ENCODE measurements at places on chromosomes 6 and 20.

GRCh38 chr6:63458480-63459115 is 113.7 kb upstream of the LOC128125822 start:
- no peak for DNase-seq

- DNase-seq: no peak
These were observed 2.9 kb upstream of the SOD2 start for GRCh38 chr6:159695984-159696383.

DNA sequence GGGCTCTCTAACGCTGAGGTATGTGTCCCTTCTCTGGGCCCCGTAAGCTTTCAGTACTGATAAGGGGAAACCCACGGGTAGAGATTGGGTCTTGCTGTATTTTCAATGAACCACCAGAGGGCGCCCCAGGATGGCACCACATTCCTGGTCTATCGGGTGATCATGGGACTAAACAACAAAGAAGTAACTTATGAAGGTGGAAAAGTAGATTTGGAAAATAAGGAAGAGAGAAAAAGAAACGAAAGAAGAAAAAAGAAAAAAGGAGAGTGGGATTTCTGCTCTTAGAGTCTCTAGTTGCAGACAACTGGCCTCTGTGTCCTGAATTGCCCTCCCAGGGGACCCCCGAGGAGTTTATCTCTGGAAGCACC is 93.8 kb downstream of the GMPR start:
- peak; percentile 61 for DNase-seq

- DNase-seq: no peak
These were observed 145.1 kb upstream of the PRDM1 start for GRCh38 chr6:105940990-105941389.

- DNase-seq: no peak
These were observed 16.2 kb upstream of the RSPO3 start for GRCh38 chr6:127102299-127102698.

- no peak for DNase-seq
These were observed 9.1 kb downstream of the C6orf52 start for GRCh38 chr6:10685092-10685915.

Data from amniotic stem cell (primary cell).